Activated T-cell treated with anti-CD3 and anti-CD28 coated beads, Interleukin-2, amount 50 U/mL, for 72 hours (primary cell): ENCODE measurements at places on chromosomes 6 and 20.

DNA sequence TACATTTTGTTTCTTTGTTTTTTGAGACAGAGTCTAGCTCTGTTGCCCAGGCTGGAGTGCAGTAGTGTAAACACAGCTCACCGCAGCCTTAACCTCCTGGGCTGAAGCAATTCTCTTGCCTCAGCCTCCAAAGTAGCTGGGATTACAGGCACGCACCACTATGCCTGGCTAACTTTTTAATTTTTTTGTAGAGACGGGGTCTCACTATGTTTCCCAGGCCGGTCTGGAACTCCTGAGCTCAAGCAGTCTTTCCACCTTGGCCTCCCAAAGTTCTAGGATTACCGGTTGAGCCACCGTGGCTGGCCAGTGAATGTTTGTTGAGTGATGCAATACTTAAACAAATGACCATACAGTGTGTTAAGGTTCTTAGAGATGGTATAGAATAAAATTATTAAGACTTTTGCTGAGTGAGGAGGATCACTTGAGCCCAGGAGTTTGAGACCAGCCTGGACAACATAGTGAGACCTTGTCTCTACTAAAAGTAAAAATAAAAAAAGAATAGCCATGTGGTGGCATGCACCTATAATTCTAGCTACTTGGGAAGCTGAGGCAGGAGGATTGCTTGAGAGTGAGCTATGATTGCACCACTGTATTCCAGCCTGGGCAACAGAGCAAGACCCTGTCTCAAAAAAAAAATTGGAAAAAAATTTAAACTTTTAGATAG is 13.4 kb downstream of the CEP250 start:
- DNase-seq, result no peak

DNA sequence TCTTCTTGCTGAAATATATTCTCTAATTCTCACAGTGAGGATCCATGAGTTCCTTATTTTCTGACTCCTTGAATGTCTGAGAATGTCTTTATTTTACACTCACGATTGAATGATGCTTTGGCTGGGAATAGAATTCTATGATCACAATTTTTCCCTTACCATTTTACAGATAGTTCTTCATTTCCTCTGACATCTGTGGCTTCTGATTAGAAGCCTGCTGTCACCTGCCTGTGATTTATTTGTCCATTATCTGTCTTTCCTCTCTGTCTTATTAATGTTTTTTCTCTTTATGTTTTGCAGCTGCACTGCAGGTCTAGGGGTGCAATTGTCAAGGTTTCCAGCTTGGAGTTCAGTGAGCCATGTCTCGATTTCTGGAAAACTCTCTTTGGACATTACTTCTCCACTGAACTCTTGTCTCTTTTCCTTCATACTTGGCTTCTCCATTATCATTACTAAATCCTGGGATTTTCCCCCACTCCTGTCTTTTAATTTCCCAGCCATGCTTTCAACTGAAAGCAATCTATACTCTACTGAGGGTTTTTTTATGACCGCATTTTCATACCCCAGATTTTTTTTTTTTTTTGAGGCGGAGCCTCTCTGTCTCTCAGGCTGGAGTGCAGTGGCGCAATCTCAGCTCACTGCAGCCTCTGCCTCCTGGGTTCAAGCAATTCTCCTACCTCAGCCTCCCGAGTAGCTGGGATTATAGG is 121.2 kb upstream of the PRND start:
- no peak for DNase-seq

GRCh38 chr6:146590492-146590891 is 8.3 kb upstream of the ADGB start:
- DNase-seq, result no peak

- no peak for DNase-seq
Observed at GRCh38 chr6:51929934-51930574, 157.4 kb downstream of the PKHD1 start.
